ENCODE measurements at places on chromosomes 2 and 18.

- DNase-seq: no peak
- no peaks in the 10 kb centered on the region for H3K4me1 ChIP-seq
- peaks cover 16% of the 10 kb centered on the region for H3K36me3 ChIP-seq
- no peaks in the 10 kb centered on the region for H3K27me3 ChIP-seq
Observed at GRCh38 chr18:9482790-9483189, 7.5 kb downstream of the RALBP1 start.

DNA sequence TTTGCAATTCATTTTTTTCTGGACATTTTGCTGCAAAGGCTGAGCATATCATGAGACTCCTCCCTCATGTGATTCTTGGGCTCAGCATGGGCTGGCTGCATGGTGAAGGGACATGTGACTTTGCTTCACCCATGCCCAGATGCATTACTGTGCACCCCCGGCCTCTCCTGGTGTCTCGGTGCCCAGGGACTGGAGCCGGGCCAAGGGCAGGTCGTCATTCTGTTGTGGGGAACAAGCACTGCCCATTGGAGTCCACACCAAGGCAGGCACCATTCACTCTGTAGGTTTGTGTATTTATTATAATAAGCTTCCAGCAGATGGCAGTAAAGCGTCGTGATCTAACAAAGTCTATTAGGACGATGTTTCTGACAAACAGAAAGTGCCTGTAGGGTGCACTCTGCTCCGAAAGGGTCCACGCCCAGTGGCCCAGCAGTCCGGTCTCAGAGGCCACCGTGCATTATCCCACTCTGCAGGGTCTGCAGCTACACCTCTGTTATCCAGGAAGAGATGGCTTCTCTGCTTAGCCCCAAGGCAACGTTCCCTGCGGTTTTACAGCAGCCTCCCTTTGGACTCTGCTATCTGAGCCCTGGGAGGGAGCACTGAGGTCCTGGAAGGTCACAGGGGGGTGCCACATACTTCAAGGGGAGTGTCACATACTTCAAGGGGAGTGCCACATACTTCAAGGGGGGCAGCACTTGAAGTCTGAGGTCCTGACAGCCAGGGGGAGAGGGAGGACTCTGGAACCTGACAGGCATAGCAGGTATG lies 219.6 kb downstream of the TSN start:
- peak; percentile 91 for DNase-seq
- H3K36me3 ChIP-seq: no peaks in the 10 kb centered on the region
- H3K27ac ChIP-seq: no peak overlapping the region
- H3K4me1 ChIP-seq: peaks cover 10% of the 10 kb centered on the region
- H3K4me3 ChIP-seq: peak overlapping the region; percentile 43

DNA sequence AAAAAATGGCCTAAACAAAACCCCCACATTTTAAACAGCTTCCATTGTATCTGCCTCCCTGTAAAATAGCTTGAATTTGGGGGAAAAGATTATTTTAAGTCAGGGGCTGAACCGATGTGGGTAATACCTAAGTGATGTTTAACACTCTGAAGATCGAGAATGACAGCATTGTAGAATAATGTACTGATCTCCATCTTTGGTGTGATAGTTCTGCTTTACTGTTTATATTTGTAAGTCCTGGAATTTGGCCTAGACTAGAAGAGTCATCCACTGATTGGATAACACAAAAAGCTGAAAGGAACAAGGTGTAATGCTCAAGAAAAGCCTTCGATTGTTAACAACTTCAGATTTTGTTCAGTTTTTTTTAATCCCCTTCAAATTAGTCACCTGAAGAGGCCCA lies 53.8 kb upstream of the CCDC68 start:
- H3K4me3 ChIP-seq: no peak overlapping the region
- H3K27me3 ChIP-seq: no peaks in the 10 kb centered on the region
- no peaks in the 10 kb centered on the region for H3K4me1 ChIP-seq
- DNase-seq: no peak

DNA sequence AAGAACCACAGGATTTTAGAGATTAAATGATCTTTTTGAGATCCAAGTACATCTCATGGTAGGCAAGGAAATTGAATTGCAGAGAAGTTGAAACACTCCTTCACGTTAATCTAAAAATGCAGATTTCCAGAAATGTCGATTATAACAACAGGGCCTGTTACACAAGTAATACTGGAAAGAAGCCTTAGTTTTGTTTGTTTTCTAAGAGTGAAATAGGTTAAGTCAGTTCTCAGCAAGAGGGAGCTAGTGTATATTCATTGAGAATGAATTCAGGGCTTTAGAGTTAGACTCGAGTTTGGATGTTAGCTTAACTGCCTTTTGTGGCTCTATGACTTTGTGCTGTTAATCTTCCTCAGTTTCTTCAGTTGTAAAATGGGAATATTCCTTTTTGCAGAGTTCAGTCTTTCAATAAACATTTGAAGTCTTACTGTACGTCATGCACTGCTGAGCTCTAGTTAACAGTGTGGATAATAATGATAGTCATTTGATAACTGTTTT lies 926 bp downstream of the NDUFV2 start:
- H3K36me3 ChIP-seq: no peaks in the 10 kb centered on the region
- H3K27me3 ChIP-seq: no peaks in the 10 kb centered on the region
- DNase-seq: no peak
- peak overlapping the region; percentile 65 for H3K4me3 ChIP-seq
- peak overlapping the region; percentile 97 for H3K27ac ChIP-seq

GRCh38 chr2:215790523-215791421 lies 222.6 kb downstream of the MREG start:
- no peak overlapping the region for H3K4me3 ChIP-seq
- no peaks in the 10 kb centered on the region for H3K27me3 ChIP-seq
- H3K36me3 ChIP-seq: no peaks in the 10 kb centered on the region
- no peak overlapping the region for H3K27ac ChIP-seq
- H3K4me1 ChIP-seq: peaks cover 17% of the 10 kb centered on the region
- no peak for DNase-seq

DNA sequence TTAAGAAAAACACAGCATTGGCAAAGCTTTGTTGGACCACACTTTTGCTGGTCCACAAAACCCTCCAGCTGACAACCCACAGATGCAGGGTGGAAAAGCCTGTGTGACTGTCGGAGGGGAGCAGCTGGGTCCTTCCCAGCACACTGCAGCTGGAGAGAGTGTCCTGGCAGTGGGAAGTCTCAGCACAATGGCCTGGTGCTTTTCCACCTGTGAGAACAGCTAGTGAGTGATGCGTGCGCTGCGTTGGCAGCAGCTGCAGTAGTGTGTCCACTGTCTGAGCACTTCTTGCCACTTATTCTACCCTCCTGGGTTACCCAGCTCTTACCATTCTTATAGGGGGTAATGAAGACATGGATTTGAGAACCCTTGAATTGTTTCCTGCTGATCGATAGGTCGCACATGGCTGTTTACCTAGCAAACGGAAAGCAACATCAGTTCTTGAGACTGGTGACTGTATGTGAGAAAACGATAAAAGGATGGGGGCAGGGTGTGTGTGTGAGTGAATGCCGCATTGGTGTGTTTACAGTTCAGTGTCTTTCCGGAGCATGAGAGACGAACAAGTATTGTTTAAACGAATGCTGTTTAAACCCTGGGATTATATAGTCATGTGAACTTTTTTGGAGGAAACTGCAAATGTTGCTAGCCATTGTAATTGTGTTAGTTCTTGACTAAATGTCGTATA lies 69.7 kb downstream of the LYPD6 start:
- H3K4me3 ChIP-seq: no peak overlapping the region
- H3K36me3 ChIP-seq: no peaks in the 10 kb centered on the region
- H3K27me3 ChIP-seq: no peaks in the 10 kb centered on the region
- no peak overlapping the region for H3K27ac ChIP-seq
- peak; percentile 34 for DNase-seq

GRCh38 chr2:122703676-122704075 lies 948.2 kb downstream of the TSN start:
- H3K27ac ChIP-seq: no peak overlapping the region
- no peak overlapping the region for H3K4me3 ChIP-seq
- H3K36me3 ChIP-seq: no peaks in the 10 kb centered on the region
- no peaks in the 10 kb centered on the region for H3K4me1 ChIP-seq

DNA sequence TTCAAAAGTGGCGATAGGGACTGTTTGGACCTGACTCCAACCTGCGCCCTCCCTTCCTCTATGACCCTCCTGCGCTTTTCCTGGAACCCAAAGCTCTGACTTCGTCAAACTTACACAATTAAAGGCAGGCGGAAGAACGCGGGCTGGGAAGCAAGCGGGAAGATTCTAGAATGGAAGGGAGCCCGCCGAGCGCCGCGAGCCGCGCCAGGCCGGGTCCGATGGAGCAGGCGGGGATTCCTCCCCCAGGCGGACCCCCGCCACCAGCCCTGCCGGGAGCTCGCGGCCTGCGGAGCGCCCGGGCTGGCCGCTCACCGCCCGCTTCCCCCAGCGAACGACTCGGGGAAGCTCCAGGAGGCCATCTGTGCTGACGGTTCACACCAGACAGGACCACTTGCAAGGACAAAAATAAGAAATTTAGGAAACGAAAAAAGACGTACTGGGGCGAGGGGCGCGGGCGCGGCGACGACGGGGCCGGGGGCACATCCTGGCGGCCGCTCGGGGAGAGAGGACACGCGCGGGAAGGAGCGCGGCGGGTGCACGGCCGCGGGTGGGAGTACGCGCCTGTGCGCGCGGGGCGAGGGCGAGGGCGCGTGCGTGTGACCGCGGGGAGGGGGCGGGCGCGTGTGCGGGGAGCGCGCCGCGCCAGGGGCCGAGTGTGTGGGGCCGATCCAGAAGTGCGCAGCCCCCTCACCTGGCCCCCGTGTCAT lies 1.1 kb upstream of the SALL3 start:
- peaks cover 28% of the 10 kb centered on the region for H3K4me1 ChIP-seq
- peaks cover 30% of the 10 kb centered on the region for H3K27me3 ChIP-seq
- H3K4me3 ChIP-seq: no peak overlapping the region
- no peak for DNase-seq

GRCh38 chr2:45259547-45260160 lies 250.4 kb upstream of the SIX2 start:
- no peaks in the 10 kb centered on the region for H3K27me3 ChIP-seq
- peaks cover 24% of the 10 kb centered on the region for H3K4me1 ChIP-seq
- H3K36me3 ChIP-seq: no peaks in the 10 kb centered on the region
- H3K4me3 ChIP-seq: no peak overlapping the region
- no peak for DNase-seq

DNA sequence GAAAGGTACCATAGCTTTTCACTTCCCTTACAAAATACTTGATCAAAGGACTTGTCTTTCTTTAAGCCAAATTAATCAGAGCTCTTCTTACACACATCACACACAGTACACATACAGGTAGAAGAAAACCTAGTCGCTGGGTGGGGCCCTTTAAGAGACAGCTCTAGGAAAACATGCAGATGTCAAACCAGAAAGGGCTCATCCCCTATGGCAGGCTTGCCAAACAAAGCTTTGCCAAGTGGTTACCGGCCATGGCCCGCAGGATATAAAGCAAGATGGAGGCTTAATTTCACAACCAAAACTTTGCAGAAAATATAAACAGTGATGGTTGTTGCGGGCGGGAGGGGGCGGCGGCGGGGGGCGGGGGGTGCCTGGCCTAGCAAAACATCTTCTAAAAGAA lies 2156.0 kb upstream of the PIK3C3 start:
- no peaks in the 10 kb centered on the region for H3K36me3 ChIP-seq
- peak overlapping the region; percentile 43 for H3K4me3 ChIP-seq
- DNase-seq: peak; percentile 30

DNA sequence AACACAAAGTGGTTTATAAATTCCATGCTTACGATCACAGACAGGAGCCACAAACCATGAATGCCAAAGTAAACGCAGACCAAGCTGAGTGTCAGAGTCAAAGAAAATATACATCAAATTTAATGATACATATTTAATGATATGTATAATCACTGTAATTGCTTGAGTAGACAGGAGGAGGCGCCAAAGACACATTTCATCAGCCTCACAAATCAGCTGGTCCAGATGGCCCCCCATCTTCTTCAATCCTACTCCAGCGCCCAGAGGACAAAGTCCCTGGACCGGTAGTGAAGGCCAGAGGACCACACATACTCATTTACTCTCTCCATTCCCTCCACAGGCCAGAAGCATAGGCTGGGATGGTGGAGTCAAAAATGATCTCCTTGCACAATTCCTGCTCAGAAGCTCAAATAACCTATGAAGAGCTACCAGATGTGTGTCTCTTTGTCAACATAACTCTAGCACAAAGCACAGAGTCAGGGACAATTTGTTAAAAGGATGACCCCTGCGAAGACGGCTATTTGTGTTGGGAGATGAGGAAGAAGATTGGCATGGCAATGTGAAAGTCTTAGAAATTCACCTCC lies 149.3 kb upstream of the PGAP1 start:
- no peak for DNase-seq
- H3K4me3 ChIP-seq: no peak overlapping the region
- H3K36me3 ChIP-seq: peaks cover 31% of the 10 kb centered on the region
- H3K27ac ChIP-seq: no peak overlapping the region

- H3K4me3 ChIP-seq: no peak overlapping the region
- no peaks in the 10 kb centered on the region for H3K27me3 ChIP-seq
- H3K36me3 ChIP-seq: no peaks in the 10 kb centered on the region
- H3K4me1 ChIP-seq: no peaks in the 10 kb centered on the region
Observed at GRCh38 chr2:74571058-74571457, 16.5 kb downstream of the DOK1 start.

DNA sequence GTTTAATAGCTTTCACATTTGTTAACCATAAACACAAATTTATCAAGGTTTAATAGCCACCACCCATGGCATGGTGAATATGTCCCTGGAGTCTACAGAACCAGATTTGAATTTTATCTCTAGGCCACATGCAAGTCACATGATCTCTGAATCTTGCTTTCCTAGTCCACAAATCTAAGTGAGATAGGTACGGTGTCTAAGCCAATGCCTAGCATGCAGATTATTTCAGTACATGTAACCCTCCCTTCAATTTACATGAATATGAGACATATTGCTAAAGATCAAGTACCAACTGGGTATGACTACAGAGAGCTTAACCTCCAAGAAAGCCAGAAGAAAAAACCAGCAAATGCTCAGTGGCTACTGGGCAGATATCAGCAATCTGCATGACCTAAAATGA lies 10.0 kb downstream of the ZNF24 start:
- no peaks in the 10 kb centered on the region for H3K4me1 ChIP-seq
- no peaks in the 10 kb centered on the region for H3K27me3 ChIP-seq
- peaks cover 47% of the 10 kb centered on the region for H3K36me3 ChIP-seq

DNA sequence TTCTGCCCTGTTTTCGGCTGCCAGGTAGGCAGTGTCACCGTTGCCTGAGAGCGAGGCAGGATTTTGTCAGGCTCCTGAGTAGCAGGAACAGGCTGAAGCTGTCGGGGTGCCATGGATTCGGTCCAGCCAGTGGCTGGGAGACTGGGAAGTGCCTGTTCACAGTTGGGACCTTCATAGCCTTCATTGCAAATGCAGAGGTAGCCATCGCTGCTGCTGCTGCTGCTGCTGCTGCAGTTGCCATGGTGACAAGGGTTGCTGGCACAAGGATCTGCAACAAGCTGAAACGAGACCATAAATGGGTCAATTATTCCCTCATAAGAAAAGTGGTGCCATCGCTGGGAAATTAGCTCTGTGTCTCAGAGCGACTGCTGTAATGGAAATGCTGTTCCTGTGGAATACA lies 122.7 kb downstream of the DNER start:
- peak; percentile 31 for DNase-seq
- H3K36me3 ChIP-seq: no peaks in the 10 kb centered on the region
- peaks cover 15% of the 10 kb centered on the region for H3K27me3 ChIP-seq
- no peak overlapping the region for H3K4me3 ChIP-seq
- peaks cover 2% of the 10 kb centered on the region for H3K4me1 ChIP-seq
- H3K27ac ChIP-seq: no peak overlapping the region

Measured in stomach (tissue), 19 donors.